Mammary microvascular endothelial cell (primary cell): ENCODE measurements at places on chromosomes 2 and 18. TPM values are rescaled to one million over a fixed set of nuclear protein-coding genes. Genes with fewer than 3 reads are reported as not detected.

NRBP1 gene
- 105 and 115 TPM in 2 replicates for total RNA-seq

STARD6 gene
- not detected in 2 replicates for total RNA-seq

CCDC85A gene
- 10.7 and 12.7 TPM in 2 replicates for total RNA-seq

DNAJC27 gene
- total RNA-seq: 0.53 and 2.1 TPM in 2 replicates

EHBP1 gene
- 17.4 and 17.6 TPM in 2 replicates for total RNA-seq

MYO5B gene
- total RNA-seq: 1.8 and 2.1 TPM in 2 replicates

CD8B gene
- total RNA-seq: not detected in 2 replicates

THSD7B gene
- not detected in 2 replicates for total RNA-seq

EVX2 gene
- not detected in 2 replicates for total RNA-seq

OTX1 gene
- 0.10 TPM in 1 of 2 replicates, not detected in the other for total RNA-seq
